ENCODE measurements at places on chromosomes 1 and 21. TPM values are rescaled to one million over a fixed set of nuclear protein-coding genes. Genes with fewer than 3 reads are reported as not detected.

GRCh38 chr1:31591425-31592093 is 15.2 kb downstream of the TINAGL1 start:
- no peak for DNase-seq

- DNase-seq: no peak
Observed at GRCh38 chr1:59475737-59476136, 178.8 kb downstream of the FGGY start.

DNA sequence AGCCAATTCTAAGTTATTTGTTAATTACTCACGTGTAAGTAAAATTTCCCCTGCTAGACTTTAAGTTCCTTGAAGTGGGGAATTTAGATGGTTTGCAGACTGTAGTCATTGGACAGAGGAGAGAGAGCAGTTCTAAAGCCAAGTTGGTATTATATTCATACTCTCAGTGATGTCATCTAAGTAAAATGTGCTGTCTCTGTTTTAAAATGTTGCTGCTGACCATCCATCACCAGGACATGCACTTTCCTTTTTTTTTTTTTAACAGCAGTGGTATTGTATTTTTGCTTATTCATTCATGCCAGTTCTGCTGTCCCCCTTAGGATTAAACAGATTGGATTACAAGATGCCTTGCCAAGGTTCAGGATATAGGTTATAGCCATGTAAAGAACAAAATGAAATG is 2.3 kb downstream of the TTLL7 start:
- DNase-seq: no peak

DNA sequence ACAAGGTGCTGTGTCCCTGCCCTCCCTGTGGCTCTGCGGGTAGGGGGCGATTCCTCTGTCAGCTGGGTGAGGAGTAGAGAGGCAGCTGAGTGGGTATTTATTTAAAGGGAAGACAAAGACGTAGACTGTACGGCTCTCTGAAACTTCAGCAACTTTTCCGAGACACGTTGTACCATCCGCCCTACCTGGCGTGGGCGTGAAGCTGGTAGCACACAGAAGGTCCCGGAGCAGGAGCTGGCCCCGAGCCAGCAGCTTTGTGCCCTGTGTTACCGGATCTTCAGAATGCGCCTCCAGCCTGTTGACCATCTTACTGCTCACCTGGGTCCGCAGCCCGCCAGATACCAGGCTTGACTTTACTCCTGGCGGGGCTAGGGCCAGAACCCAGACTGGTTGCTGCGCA is 34.9 kb downstream of the PRKCZ start:
- no peak for DNase-seq

DNA sequence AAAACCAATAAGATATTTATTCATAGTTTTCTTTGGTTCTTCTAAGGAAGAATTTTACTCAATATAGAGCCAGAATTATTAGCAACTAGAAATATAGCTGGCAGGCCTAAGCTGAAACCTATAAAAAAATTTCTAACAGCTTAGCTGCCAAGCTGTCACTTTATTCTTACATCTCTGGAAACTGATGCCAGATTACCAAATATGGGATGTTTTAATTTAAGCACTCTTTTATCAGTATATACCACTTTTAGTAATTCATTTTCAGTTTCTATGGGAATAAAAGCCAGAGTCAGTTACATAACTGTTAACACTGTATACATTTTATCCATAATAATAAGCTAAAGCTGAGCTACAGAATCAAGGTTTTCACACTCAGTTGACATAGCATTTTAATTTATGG is 68.7 kb upstream of the MPC2 start:
- no peak for DNase-seq

DNA sequence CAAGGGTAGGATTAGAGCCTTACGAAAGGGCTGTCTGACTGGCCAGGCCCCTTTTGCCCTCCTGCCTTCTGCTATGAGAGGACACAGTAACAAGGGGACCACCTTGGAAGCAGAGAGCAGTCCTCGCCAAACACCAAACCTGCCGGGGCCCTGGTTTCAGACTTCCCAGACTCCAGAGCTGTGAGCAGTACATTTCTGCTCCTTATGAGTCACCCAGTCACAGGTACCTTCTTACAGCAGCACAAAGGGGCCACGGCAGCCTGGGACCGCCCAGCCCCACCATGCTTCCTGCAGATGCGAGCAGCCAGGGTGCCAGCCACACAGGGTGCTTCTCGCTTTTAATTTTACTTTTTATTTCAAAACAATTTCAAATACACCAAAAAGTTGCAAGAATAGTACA is 17.2 kb upstream of the POFUT2 start:
- no peak for DNase-seq

DNA sequence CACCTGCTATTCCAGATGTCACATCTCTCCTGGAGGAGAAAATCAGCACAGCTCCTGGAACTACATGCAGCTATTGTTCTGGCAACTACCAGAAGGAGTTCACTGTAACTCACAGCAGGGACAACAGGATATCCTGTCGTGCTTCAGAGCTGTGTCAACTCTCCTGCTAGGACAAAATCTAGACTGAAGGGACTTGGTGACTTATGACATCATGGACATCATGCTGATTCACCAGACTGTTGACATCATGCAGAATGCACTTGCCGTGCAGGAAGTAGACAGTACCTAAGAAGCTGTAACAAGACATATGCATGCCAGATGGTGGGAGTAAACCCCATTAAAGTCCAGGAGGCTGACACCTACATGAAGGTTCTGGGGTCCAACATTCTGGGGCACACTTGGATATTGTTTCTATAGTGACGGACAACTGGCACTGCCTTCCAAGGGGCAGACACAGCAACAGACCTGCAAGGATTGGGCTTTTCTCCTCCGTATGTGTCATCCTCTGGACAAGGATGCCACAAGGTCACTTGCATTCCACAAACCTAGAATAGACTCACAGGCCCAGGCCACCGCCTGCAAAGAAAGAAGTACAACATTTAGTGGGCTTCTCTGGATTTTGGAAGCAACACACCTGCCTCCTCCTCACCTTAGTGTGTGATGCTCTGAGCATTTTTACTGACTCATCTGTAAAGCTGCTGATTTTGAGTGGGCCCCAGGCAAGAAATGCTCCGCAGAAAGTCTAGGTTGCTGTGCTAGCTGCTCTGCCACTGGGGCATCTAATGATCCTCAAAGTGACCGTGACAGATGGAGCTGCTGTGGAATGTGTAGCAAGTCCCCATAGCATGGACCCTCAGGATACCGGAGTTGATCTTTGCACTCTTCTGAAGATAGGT is 249.2 kb downstream of the MATN1 start:
- DNase-seq: no peak

- DNase-seq: no peak
Observed at GRCh38 chr21:36909901-36910561, 56.4 kb downstream of the HLCS start.

GRCh38 chr21:35578347-35578782 is 482.0 kb downstream of the SETD4 start:
- DNase-seq: no peak

DNA sequence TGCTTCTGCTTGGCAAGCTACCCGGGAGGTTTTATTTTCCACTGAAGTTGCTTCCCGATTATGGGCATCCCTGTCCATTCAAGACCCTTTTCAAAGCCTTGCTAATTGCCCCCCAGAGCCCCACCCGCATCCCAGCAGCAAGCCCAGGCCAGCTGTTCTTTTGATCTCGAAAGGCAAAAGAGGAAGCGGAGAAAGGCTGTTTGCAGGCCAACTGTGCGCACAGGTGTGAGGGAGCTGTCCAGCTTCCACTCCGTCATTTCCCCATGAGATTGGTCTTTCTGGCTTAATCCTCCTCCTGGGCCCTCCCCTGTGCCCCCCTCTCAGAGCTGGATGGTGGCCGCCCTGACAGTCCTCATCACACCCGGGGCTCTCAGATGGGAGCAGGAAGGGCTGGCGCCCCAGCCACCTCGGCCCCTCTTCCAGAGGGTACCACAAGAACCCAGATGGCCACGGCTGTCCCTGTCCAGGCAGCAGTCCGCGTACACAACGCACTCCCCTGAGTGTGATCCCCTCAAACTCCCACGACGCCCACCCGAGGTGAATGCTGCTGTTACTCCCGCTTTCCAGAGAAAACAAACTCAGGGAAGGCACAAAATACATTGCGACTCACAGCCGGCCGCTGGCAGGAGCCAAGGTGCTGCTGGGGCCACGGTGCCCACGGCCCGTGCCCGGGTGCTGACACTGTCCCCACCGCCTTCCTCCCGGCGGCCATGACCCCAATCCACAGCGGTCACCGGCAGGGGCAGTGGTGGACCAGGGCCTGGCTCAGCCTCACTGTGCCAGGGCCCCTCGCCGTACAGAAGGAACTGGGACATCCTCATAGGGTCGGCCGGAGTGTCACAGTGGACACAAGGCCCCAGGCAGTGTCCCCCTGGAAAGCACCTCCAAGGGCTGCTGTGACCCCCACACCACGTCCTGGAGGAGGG is 121.9 kb downstream of the CRYAA start:
- DNase-seq: peak; percentile 52

DNA sequence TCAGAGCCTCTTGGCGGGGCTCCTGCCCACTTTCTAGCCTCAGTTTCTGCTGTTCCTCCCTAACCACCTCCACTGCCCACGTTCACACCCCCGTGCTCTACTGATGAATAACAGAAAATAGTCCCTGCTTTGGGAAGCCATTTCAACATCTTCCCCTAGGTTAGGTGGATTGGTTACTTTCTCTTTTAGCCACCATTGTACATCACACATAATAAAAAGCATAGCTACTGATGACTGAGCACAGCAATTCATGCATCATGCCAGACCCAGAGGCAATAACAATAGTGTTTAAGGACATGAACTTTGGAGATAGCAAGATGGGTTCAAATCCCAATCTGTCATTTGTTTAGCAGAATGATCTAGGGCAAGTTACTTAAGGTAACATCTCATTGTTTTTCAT is 74.6 kb downstream of the COLGALT2 start:
- no peak for DNase-seq

- DNase-seq: no peak
Observed at GRCh38 chr1:168920456-168921094, 185.9 kb upstream of the ATP1B1 start.

DNA sequence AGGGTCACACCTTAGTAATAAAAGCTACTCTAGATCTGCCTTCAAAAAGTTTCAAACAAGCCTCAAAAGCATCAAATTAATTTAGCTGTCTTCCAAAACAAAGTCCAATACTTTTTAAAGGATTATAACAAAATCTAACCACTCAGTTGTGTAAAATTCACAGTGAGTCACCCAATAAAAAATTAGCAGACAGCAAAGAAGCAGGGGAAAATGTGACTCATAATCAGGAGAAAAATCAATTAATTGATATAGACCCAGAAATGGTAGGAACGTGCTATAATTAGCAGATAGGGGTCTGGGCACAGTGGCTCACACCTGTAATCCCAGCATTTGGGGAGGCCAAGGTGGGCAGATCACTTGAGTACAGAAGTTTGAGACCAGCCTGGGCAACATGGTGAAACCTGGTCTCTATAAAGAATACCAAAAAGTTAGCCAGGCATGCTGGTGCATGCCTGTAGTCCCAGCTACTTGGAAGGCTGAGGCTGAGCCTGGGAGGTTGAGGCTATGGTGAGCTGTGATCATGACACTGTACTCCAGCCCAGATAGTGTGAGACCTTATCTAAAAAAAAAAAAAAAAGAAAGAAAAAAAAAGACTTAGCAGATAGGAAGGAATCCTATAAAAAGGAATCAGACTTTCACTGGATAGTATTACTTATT is 8.1 kb upstream of the MYOG start:
- no peak for DNase-seq

DNA sequence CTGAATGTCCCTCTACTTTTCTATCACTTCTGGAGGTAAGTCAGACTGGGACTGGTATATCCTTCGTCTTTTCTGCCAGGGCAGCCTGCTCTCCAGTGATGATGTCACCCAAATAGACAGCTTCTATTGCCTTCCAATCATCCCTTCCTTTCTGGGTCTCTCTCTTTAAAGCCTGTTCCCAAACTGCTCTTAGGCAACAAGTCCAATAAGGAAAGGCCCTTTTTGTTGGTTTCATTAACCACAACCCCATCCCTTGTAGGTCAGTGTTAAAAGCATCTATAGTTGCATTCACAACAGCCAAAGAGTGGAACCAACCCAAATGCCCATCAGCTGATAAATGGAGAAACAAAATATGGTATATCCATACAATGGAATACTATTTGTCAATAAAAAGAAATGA is 114.4 kb downstream of the CNIH3 start:
- DNase-seq: no peak

DNA sequence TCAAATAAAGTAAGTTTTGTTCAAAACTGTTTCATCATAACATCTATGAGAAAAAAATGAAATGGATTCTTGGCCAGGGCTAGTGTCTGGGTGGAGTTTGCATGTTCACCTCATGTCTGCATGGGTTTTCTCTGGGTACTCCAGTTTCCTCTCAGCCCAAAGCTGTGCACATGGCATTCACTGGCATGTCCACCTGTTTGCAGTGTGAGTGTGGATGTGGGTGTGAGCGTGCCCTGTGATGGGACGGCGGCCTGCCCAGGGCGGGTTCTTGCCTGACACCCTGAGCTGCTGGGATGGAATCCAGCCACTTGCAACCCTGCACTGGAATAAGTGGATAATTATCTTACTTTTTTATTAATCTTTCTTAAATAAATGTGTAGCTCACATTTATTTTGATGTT is 185.5 kb downstream of the RYR2 start:
- no peak for DNase-seq

Gene PLPPR4
- 0.46 TPM for total RNA-seq

Gene CELA2A
- total RNA-seq: not detected

Gene CHRNB2
- 0.11 TPM for total RNA-seq

Gene FAM167B
- total RNA-seq: 5.3 TPM

Gene ARMH1
- 3.6 TPM for total RNA-seq
